ENCODE measurements at places on chromosomes 2 and 18.

DNA sequence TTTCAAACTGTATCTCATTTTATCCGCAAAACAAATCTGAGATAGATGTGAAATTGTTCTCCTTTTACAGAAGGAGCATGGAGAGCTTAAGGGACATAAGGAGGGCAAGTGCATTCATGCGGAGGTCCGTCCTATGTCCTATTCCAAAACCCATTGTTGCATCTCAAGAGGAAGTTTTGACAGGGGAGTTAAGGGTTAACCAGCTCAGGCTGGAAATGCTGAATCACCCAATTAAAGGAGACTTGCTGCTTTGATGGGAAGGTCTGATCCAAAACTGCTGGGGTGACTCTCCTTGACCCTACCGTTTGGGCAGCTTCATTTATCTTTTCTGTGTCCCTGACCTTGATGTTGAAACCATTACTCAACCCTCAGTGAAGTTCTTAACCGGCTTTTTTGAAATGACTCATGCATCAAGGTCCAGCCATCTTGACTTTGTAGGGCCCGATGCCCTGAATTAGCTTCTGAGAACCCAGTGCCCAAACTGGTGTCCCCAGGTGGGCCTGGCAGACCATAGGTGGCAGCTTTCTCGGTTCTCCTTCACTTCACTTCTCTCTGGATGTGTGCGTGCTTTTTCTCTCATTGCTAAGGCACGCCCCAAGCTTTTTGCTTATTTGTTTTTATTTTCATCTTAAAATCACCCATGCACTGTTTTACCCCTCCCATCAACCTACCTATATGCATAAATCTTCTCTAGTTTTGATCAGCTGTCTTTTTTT lies 15.9 kb upstream of the TXNDC2 start:
- H3K27me3 ChIP-seq, result no peaks in the 10 kb centered on the region
- no peaks in the 10 kb centered on the region for H3K36me3 ChIP-seq
- no peak overlapping the region for H3K27ac ChIP-seq
- no peak overlapping the region for H3K4me3 ChIP-seq

DNA sequence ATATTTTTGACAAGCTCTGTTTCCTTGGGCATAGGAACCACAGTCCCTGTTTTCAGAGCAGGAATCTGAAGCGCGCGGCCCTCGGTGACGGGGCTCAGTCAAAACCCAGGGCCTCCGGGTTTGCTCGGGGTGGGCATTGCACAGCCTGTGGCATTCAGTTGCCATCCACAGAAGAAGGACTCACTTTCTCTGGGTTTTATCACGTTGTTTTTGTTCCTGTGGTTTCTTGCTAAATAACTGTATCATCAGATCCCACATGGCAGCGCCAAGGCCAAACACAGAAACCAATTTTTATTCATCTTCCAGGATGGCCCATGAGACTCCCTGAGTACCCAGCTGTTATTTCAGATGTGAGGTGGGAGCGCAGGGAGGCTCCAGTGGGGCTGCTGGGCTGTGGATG lies 35.6 kb downstream of the SGPP2 start:
- no peak for DNase-seq
- H3K27ac ChIP-seq, result no peak overlapping the region
- H3K4me3 ChIP-seq, result no peak overlapping the region
- H3K36me3 ChIP-seq, result no peaks in the 10 kb centered on the region
- no peaks in the 10 kb centered on the region for H3K27me3 ChIP-seq

- H3K4me3 ChIP-seq, result no peak overlapping the region
- no peaks in the 10 kb centered on the region for H3K4me1 ChIP-seq
- H3K36me3 ChIP-seq, result no peaks in the 10 kb centered on the region
- no peak for DNase-seq
Measured at GRCh38 chr2:9123069-9123468, 83.5 kb upstream of the ASAP2 start.

GRCh38 chr2:182283512-182283911 lies 143.3 kb downstream of the PDE1A start:
- no peak overlapping the region for H3K27ac ChIP-seq
- no peaks in the 10 kb centered on the region for H3K27me3 ChIP-seq
- H3K4me1 ChIP-seq, result no peaks in the 10 kb centered on the region
- H3K4me3 ChIP-seq, result no peak overlapping the region

GRCh38 chr2:25168256-25169072 lies at the start of gene POMC:
Gene POMC, minus strand, starts transcription at chr2:25168580. Its CDS starts 3,808 bp downstream, at chr2:25164772.
- H3K36me3 ChIP-seq, result no peaks in the 10 kb centered on the region
- DNase-seq, result no peak
- H3K27ac ChIP-seq, result no peak within 1 kb of the TSS
- peaks cover 7% of the 10 kb centered on the region for H3K4me1 ChIP-seq

DNA sequence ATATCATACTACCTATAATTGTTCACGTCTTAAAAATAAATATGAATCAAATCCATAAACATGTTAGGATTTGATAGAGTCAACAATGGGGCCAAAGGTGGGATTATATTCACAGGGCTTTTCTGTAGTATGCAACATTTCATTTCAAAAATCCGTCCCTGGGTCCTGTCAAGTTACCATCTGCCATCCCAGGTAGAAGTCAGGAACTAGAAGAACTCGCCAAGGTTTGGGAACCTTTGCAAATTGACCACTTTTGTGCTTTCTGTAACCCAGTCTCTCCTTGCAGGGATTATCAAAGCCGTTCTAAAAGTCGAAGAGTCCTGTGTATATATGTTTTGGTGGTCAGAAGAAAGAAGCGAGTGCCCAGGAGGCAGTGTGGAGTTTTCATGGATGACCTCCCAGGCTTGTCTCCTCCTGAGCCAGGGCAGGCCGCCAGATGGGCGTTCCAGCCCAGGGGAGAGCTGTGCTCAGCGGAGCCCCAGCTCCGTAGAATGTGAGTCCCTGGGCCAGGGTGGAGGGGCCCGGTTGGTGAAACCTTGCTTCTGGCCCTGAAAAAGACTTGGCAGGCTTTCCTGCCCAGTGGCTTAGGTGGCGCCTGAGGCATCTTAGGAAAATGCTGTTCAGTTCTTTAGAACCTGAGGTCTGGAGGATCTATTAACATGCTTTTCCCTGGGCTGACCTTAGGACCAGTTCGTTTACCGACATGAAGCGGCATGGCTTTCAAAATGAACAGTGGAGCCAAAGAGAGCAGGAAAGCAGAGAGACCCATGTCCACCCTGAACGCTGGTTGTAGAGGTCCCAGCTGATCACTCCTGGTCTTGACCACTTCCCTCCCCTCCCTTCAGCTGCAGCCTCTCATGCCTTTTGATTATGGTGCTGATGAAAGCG lies 69.2 kb downstream of the LONRF2 start:
- DNase-seq, result no peak
- H3K27ac ChIP-seq, result no peak overlapping the region
- no peaks in the 10 kb centered on the region for H3K27me3 ChIP-seq
- H3K36me3 ChIP-seq, result no peaks in the 10 kb centered on the region

GRCh38 chr2:120780402-120780801 lies 44.7 kb downstream of the GLI2 start:
- DNase-seq, result no peak
- H3K27ac ChIP-seq, result no peak overlapping the region
- H3K27me3 ChIP-seq, result no peaks in the 10 kb centered on the region
- no peak overlapping the region for H3K4me3 ChIP-seq
- H3K36me3 ChIP-seq, result no peaks in the 10 kb centered on the region

- no peak overlapping the region for H3K27ac ChIP-seq
- H3K4me3 ChIP-seq, result no peak overlapping the region
- no peaks in the 10 kb centered on the region for H3K36me3 ChIP-seq
- peaks cover 18% of the 10 kb centered on the region for H3K4me1 ChIP-seq
- DNase-seq, result no peak
- H3K27me3 ChIP-seq, result no peaks in the 10 kb centered on the region
Measured at GRCh38 chr2:241689306-241689705, 2.7 kb upstream of the DTYMK start.

GRCh38 chr2:65351948-65352595 lies 80.3 kb downstream of the SPRED2 start:
- H3K27me3 ChIP-seq, result no peaks in the 10 kb centered on the region
- no peak for DNase-seq
- peaks cover 31% of the 10 kb centered on the region for H3K4me1 ChIP-seq
- H3K4me3 ChIP-seq, result no peak overlapping the region
- no peak overlapping the region for H3K27ac ChIP-seq
- no peaks in the 10 kb centered on the region for H3K36me3 ChIP-seq

DNA sequence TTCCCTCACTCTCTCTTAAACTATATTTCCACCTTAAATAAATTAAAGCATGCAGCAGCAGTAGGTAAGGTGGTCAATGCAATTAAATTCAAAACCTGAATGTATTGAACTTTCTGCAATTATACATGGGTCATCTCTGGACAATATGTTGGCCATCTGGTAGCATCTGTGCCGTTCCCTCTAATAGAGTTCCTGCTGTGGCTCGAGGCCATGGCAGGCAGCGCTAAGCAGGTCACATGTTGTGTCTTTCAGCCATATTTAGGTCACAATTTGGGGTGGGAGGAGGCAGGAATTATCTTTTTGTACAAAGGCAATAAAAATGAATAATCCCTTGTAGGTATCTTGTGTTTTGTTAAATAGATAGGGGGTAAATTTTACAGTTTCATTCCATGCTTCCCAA lies 676.2 kb downstream of the ZEB2 start:
- no peaks in the 10 kb centered on the region for H3K36me3 ChIP-seq
- no peaks in the 10 kb centered on the region for H3K4me1 ChIP-seq
- H3K27me3 ChIP-seq, result no peaks in the 10 kb centered on the region

- H3K4me1 ChIP-seq, result no peaks in the 10 kb centered on the region
- no peak overlapping the region for H3K27ac ChIP-seq
- DNase-seq, result no peak
Measured at GRCh38 chr2:84939426-84940087, 31.4 kb upstream of the KCMF1 start.

GRCh38 chr2:240570531-240571313 lies 2.4 kb downstream of the RNPEPL1 start:
- H3K4me3 ChIP-seq, result no peak overlapping the region
- DNase-seq, result peak; percentile 4
- no peak overlapping the region for H3K27ac ChIP-seq
- H3K27me3 ChIP-seq, result no peaks in the 10 kb centered on the region
- H3K36me3 ChIP-seq, result peaks cover 27% of the 10 kb centered on the region

GRCh38 chr18:47777626-47778025 lies 152.8 kb downstream of the SMAD2 start:
- DNase-seq, result no peak
- no peak overlapping the region for H3K27ac ChIP-seq

DNA sequence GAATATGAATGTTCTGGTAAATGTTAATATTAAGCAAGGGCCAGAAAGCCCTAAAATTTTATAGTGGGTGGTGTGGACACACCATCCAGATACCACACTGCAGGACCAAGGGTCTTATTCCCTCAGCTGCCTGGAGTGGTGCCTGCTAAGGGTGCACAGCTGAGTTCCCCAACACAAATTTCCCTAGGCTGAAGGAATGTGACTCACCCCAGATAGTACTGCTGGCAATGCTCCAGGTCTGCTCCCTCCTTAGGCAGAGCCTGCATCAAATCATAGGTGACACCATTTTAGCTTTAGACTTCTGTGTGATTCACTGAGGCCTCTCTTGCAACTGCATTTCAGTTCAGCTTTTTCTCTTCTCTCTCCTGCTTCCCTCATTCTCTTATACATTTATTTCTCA lies 321.1 kb downstream of the SATB2 start:
- no peaks in the 10 kb centered on the region for H3K27me3 ChIP-seq
- H3K27ac ChIP-seq, result no peak overlapping the region
- no peaks in the 10 kb centered on the region for H3K4me1 ChIP-seq
- DNase-seq, result no peak

GRCh38 chr2:128631698-128632500 lies 313.2 kb upstream of the HS6ST1 start:
- no peak overlapping the region for H3K4me3 ChIP-seq
- H3K36me3 ChIP-seq, result no peaks in the 10 kb centered on the region
- H3K27ac ChIP-seq, result no peak overlapping the region

GRCh38 chr18:80088823-80089222 lies 20.2 kb upstream of the ADNP2 start:
- no peaks in the 10 kb centered on the region for H3K36me3 ChIP-seq
- no peak for DNase-seq
- H3K27me3 ChIP-seq, result no peaks in the 10 kb centered on the region
- no peak overlapping the region for H3K4me3 ChIP-seq
- H3K27ac ChIP-seq, result no peak overlapping the region
- no peaks in the 10 kb centered on the region for H3K4me1 ChIP-seq

- no peak overlapping the region for H3K27ac ChIP-seq
- no peak overlapping the region for H3K4me3 ChIP-seq
- H3K36me3 ChIP-seq, result no peaks in the 10 kb centered on the region
Measured at GRCh38 chr2:7333960-7334493, 416.8 kb downstream of the RNF144A start.

GRCh38 chr2:120204022-120204405 lies 19.2 kb downstream of the TMEM185B start:
- no peaks in the 10 kb centered on the region for H3K36me3 ChIP-seq
- H3K4me1 ChIP-seq, result no peaks in the 10 kb centered on the region

- H3K4me1 ChIP-seq, result no peaks in the 10 kb centered on the region
- no peak overlapping the region for H3K27ac ChIP-seq
- H3K36me3 ChIP-seq, result no peaks in the 10 kb centered on the region
- no peak overlapping the region for H3K4me3 ChIP-seq
Measured at GRCh38 chr2:101912545-101912944, 79.2 kb upstream of the IL1R2 start.
